Upper lobe of left lung (tissue), 6 donors: ENCODE measurements at places on chromosomes 16 and 17. TPM values are rescaled to one million over a fixed set of nuclear protein-coding genes. Genes with fewer than 3 reads are reported as not detected.

The SPHK1 gene
- total RNA-seq, result 6.3 TPM

GRCh38 chr17:34206569-34206968 is 48.5 kb upstream of the CCL2 start:
- no peak for DNase-seq
- no peaks in the 10 kb centered on the region for H3K4me1 ChIP-seq
- H3K36me3 ChIP-seq, result no peaks in the 10 kb centered on the region
- no peak overlapping the region for H3K4me3 ChIP-seq

The MT3 gene
- total RNA-seq, result not detected

- H3K4me3 ChIP-seq, result no peak overlapping the region
- peaks cover 72% of the 10 kb centered on the region for H3K36me3 ChIP-seq
- H3K27ac ChIP-seq, result no peak overlapping the region
- no peak for DNase-seq
- H3K27me3 ChIP-seq, result no peaks in the 10 kb centered on the region
- no peaks in the 10 kb centered on the region for H3K4me1 ChIP-seq
These were observed 35.6 kb upstream of the ENDOV start for GRCh38 chr17:80379348-80379747.

GRCh38 chr16:21103941-21104860 is 46.4 kb downstream of the DNAH3 start:
- H3K4me3 ChIP-seq, result no peak overlapping the region
- H3K27me3 ChIP-seq, result no peaks in the 10 kb centered on the region
- no peaks in the 10 kb centered on the region for H3K36me3 ChIP-seq
- no peak for DNase-seq
